Vagina (tissue), 2 donors: ENCODE measurements at places on chromosomes 4 and X.

DNA sequence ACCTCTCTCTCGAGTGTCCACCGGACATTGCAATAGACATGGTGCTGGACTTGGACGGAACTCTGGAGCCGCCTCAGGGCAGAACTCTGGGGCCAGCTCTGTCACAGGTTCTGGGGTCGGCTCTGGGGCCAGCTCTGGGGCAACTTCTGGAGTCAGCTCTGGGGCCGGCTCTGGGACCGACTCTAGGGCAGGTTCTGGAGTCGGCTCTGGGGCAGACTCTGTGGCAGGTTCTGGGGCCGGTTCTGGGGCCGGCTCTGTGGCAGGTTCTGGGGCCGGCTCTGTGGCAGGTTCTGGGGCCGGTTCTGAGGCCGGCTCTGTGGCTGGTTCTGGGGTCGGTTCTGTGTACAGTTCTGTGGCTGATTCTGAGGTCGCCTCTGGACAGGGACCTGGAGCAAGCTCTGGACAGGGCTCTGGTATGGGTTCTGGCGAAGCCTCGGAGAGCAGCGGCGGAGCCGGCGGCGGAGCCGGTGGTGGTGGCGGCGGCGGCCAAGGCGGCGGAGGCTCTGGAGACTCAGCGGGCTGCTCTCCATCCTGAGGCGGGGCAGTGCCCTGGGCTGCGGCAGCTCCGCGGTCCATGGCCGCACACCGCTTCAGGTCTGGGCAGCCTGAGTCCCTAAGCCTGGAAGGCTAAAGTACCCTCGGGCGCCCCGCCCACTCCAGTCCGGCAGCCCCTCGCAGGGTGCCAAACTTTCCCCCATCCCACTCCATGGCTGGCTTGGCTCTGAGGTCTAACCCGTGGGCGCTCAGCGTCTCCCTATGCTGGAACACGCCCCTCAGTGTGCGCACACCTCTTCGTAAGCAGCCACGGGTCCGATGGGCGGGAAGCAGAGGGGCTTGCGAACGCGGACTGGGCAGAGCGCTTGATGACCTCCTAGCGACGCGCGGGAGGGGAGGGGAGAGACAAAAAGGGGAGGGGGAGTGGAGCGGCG, at the start of gene DGKK:
DGKK (minus strand) TSS at position 723 of the 929 bp plus-strand sequence; CDS start at position 576, 147 bp downstream.
- DNase-seq, result no peak

DNA sequence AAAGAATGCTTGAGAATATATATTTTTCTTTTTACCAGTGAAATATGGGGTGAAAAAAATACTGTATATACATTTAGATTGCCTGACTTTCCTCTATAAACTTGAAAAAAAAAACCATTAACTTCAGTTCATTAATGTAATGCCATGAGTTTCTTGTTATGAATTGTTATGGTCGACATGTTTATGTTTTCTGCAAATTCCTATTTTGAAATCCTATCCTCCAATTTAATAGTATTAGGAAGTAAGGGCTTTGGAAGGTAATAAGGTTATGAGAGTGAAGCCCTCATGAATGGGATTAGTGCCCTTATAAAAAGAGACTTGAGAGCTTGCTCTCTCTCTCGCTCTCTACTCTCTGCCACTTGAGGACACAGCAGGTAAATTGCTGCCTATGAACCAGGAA, 211.4 kb downstream of the LDB2 start:
- DNase-seq, result no peak

GRCh38 chrX:135453381-135453780, 31.6 kb downstream of the SMIM10L2A start:
- no peak for DNase-seq

DNA sequence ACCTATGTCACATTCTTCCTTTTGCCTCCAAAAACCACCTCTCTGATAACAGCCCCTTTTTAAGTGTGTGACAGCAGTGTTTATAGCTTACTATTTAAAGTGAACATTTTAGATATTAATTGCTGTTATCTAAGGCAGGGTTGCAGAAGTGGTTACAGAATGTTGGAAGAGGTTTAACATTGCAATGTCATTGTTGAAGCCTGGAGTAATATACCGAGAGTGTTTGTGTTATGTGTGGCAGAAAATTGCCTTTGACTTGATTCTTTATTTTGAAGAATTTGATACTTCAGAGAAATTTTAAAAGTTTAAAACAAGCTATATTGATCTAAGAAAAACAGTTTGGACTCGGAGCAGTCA, 37.1 kb downstream of the SMARCAD1 start:
- no peak for DNase-seq

- no peak for DNase-seq
Observed at GRCh38 chr4:125225806-125226205, 88.9 kb upstream of the FAT4 start.
